Renal cortical epithelial cell (primary cell): ENCODE measurements at places on chromosomes 11 and 22. TPM values are rescaled to one million over a fixed set of nuclear protein-coding genes. Genes with fewer than 3 reads are reported as not detected.

Gene KRTAP5-11
- total RNA-seq: not detected in 2 replicates

DNA sequence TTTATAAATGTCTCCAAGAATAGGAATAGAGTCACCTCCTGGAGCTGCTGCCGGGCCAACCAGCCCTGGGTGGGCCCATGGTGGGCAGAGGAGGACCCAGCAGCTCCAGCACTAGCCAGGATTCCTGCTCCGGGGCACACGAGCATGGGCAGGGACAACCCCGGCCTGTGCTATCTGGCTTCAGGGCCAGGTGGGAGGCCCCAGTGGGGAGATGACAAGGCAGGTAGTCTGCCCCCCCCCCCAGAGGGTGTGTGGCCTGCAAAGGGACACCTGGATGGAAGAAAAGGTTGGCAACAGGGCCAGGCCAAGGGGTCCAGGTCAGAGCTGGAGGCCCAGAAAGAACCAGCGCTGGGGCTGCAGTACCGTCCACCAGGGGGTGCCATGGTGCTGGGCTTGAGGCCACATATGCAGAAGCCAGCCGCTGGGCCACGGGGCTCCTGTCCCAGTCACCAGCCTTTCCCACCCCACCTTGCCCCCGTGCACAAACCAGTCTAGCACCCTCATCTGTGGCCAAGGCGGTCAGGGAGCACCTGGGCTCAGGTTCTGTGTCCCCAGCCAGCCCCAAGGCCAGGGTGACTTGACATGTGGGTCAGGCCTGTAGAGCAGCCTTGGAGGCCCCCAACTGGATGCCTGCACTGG, 3.4 kb downstream of the TSPAN32 start:
- peak; percentile 26 for DNase-seq

GRCh38 chr22:19110064-19110458, 12.2 kb downstream of the DGCR2 start:
- DNase-seq: no peak

DNA sequence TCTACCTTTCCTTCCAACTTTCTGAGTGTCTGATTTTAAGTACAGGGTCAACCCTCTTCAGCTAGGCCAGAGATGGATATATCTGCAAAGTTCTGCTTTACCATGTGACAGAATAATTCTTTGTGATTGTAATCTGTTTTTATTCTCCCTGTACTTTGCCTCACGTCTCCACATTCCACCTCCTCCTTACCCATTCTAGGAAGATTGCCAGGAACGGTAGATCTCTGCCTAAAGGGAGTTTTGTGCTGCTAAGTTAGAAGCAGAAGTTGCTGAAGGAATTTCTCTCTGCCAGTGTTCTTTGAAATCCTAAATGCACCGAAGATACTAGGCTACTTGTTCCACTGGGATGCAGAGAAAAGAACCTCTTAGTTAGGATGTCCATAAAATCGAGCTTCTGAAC, 20.7 kb upstream of the FAM181B start:
- DNase-seq: peak; percentile 59

- DNase-seq: no peak
These were observed 100.6 kb downstream of the STIM1 start for GRCh38 chr11:3956038-3956437.

DNA sequence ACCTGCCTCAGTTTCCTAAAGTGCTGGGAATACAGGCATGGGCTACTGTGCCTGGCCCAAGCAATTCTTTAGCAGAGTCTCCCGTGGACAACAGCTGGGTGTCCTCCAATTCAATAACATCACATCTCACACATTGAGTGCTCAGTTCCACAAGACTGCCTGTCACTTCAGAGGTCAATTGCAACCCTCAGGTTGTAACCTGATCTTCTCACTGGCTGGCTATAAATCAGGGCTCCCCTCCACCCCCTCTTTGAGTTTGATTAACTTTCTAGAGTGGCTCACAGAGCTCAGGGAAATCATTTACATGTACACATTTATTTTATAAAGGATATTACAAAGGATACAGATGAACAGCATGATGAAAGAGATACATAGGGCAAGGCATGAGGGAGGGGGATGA, 68.1 kb downstream of the MCHR1 start:
- no peak for DNase-seq

Gene TM7SF2
- total RNA-seq: 38.0 and 41.0 TPM in 2 replicates

DNA sequence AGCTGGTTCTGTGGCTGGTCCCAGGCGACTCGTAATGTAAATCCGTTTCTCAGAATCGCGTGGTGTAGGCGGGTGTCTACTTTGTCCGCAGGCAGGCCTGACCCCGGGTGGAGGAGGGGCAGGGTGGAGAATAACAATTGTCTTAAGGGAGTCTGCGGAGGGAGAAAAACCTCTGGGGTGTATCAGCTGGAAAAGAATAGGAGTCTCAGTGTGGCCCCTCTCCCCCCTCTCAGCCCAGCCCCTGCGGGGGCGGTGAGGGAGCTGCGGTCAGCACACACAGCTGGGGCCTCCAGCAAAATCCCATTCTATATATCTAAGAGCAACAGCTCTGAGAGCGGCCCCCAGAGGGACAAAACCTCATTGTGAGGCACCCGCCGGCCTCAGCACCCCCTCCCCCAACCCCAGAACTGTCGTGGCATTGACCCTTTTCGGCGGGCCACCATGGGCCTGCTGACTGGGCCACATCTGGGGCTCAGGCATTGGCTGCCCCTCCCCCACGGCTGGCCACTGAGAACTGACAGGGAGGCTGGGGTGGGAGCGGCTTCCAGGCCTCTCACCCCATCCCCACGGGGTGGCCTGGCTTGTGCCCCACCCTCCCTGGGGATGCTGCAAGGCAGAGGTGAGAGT, 2.7 kb upstream of the MYRF start:
- DNase-seq: no peak

Gene ART1
- not detected in 2 replicates for total RNA-seq

DNA sequence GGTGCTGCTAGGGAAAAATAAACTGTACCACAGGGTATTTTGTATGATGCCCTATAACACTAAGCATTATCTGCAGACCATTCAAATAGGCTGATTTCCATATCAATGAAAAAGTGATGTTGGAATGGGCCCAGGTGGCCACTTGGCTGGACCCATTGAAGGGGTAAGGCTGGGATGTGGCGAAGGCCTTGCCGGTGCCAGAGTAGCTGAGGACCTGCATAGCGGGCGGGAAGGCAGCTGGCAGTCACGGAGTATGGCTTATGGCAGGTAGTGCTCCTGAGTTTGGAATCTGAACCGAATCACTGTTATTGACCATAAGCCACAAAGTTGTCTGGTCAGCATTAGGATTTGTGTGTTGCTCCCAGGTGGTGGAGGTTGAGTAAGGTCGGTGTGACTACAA, 131.0 kb downstream of the MICAL2 start:
- DNase-seq: no peak

DNA sequence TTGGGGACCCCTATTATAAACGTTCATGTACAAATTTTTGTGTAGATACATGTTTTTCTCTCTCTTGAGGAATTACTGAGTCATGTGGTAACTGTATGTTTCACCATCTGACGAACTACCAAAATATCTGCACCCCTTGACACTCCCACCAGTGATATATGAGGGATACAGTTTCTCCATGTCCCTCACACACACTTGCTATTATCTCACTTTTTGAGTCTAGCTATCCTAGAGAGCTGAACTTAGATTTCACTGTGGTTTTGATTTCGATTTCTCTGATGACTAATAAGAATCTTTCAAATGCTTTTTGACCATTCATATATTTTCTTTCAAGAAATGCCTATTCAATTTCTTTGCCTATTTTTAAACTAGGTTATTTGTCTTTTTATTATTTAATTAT, 200.2 kb downstream of the PGR start:
- DNase-seq: no peak

DNA sequence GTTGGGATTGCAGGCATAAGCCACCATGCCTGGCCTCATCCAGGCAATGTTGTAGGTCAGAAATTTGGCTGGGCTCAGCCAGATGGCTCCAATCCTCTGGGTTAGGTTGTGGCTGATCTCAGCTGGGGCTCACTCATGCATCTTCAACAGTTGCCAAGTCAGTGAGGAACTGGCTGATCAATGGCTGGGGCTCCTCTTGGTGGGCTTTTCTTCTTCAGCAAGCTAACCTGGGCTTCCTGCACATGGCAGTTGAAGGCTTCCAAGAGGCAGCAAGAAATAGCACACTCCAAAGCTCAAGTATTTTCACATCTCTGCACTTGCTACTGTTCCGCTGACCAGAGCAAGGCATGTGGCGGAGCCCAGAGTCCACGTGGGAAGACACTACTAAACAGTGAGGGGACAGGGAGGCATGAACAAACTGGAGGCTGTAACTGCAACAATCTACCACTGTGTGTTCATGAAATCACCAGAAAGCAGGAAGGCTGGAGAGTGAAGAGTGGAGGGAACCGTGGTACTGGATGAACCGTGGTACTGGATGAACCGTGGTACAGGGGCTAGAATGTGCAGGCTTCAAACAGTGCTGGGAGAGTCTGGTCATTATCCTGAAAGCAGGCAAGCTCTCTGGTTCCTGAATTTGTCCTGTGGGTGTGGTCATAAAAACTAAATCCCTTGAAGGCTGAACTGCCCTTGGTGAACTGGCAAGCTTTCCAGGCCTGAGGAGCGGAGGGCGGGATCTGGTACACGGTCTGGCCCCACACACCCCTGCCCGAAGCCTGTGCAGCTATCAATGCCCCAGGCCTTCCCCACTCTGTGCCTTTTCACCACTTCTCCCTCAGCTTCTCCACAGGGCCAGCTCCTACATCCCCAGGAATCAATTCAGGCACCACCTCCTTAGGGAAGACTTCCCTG, 20.2 kb downstream of the CHST1 start:
- no peak for DNase-seq

- DNase-seq: no peak
These were observed 11.8 kb upstream of the WDR74 start for GRCh38 chr11:62850911-62851806.

DNA sequence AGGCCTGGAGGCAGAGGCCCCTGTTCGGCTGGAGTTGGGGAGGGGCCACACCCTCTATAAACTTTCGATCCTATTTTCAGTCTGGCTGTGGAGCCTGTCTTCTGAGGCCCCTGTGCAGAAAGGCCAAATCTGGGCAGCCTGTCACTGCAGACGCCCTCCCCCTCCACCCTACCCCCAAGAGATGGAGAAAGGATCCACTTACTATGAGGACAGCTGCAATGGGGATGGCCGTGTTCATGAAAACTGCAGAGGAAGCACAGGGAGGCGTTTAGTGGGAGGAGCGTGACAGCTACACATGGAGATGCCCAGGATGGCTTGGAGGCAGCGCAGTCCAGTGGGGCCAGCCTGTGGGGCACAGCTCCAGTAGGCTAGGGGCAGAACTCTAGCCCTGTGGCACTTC, 43.5 kb upstream of the KCNJ11 start:
- no peak for DNase-seq

GRCh38 chr11:125433454-125434121, 62.5 kb downstream of the FEZ1 start:
- peak; percentile 19 for DNase-seq

DNA sequence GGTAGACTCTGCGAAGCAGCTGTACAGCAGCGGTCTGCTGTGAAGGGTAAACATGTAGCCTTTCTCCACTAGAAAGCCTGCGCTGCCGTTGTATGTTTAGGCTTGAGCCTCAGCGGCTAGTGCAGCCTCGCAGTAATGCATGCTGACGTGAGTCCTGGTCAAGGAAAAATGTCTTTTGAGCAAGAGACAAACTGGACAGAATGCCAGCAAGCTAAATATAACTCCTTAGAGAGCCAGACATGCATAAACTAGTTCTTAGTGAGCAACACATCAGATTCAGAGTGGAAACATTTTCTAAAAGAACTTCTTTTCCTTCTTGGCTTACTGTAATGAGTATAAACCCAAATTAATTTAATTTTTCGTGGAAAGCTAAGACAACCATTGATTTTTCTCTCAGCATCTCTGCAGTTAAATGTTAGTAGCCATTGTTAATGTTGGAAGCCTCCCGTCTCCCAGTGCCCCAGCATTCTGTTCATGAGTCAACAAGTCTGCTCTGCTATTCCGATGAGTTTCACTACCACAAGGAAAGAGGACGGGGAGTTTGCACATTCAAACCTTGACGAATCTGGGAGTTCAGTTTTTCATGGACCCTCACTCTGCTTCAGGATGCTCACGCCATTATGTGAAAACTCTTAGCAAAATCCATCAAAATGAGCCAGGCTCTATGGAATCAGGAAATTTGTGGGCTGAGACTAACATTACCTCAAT, 51.4 kb downstream of the JAM3 start:
- DNase-seq: no peak

- peak; percentile 65 for DNase-seq
These were observed at the start of gene YPEL4 for GRCh38 chr11:57649826-57650738. TSS of gene YPEL4 (minus strand) at chr11:57649912. CDS start at chr11:57647107, 2,805 bp downstream.
